ENCODE measurements at places on chromosomes 1 and 21. TPM values are rescaled to one million over a fixed set of nuclear protein-coding genes. Genes with fewer than 3 reads are reported as not detected.
A peak's percentile ranks its signal among the peaks of the same experiment; 100 is the strongest.

The CYP4A22 gene
- not detected for total RNA-seq

The PLPPR5 gene
- total RNA-seq: not detected

The MYBPH gene
- 0.17 TPM for total RNA-seq

The ILDR2 gene
- total RNA-seq: under 0.01 TPM

The ORC1 gene
- 0.26 TPM for total RNA-seq

The ATP1A4 gene
- total RNA-seq: 0.26 TPM

The FCGR2B gene
- not detected for total RNA-seq

The HTR1D gene
- not detected for total RNA-seq

The S100A9 gene
- total RNA-seq: not detected

DNA sequence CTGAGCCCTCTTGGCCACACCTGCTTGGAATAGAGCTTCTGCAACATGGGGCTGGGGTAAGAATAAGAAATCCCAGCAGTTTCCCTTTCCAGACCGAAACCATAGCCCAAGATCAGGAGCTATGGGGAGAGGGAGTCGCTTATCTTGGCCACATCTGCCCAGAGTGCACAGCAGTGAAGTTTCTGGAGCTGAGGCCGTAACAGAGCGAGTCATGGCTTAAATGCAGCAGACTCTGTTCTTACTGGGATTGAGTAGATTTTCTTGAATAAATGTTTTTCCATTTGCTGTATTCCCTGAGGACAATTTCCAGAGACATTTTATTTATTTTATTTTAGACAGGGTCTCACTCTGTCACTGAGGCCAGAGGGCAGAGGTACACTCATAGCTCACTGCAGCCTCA, 33.5 kb downstream of the CFAP57 start:
- DNase-seq: peak; percentile 54

GRCh38 chr1:111561328-111561727, 57.9 kb upstream of the ADORA3 start:
- DNase-seq: no peak

DNA sequence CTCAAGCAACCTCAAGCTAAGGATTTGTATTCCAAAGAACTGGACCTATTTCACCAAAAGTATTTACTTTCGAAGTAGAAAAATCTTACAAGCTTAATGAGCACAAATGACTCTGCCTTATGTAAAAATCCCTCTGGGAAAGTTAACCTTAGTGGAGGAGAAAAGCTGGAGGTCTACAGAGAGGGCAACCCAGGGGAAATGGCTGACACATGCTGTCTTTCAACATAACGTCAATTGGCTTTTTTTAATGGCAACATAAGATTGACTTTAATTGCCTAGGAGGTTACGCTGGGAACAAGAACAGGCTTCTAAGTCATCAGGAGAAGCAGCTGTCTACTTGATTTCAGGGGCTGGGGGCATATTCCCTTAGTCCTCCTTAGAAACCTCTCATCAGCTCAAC, 52.3 kb downstream of the UTP25 start:
- no peak for DNase-seq

- DNase-seq: peak; percentile 95
Observed at GRCh38 chr21:29501451-29501850, 202.7 kb downstream of the BACH1 start.

- DNase-seq: no peak
Observed at GRCh38 chr1:167033646-167034045, 44.6 kb downstream of the MAEL start.

GRCh38 chr1:243734308-243734695, 115.7 kb downstream of the AKT3 start:
- no peak for DNase-seq

- DNase-seq: no peak
Observed at GRCh38 chr21:37800057-37800455, 116.2 kb downstream of the KCNJ6 start.

DNA sequence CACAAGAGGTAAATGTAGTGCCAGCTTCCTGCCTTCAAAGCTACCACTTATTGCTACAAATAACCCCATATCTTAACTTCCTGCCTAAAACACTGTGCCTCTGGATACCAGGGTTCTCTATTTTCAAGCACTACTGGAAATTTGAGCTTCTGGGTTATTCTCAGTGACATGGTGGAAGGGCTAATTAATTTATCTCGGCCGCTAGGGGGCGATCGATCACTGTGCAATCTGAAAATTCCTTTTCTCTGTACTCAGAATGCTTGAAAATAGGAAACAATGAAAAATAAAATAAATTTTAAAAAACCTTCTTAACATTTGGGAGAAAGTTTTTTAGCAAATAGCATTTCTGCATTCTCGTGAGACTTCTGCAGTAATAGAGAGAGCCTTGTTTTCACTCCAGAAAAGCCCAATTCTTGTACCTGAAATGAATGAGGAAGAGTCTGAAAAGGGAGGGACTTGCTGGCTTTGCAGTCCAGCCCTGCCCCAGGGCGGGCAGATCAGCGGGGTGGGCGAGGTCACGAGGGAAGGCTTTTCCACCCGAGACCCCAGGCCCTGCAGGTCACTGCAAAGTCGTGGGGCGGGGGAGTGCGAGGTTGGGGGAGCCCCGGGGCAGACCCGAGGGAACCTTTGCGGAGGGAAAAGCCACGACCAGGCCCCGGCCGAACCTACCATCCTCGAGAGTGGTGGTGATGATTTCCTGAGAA, 276.7 kb downstream of the PCP4 start:
- DNase-seq: peak; percentile 37

DNA sequence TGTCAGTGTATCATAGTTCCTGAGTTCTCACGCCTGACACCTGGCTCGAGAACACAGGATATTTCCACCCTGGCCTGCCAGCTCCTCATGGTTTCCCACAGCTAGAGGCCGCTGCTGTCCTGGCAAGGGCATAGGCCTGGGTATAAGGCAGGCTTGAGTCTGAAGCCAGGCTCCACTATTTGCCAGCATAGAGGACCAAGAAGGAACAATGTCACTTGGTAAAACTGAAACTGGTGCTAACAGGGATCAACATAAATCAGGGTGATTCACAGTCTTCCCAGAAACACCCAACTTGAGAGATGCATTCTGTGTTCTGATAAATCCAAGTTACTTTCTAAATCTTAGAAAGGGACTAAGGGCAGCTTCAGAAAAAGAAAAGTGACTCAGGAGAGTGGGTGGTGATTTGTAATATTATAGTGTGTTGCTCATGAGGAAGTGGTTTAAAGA, 6.9 kb upstream of the S100A2 start:
- peak; percentile 88 for DNase-seq

GRCh38 chr1:158563853-158564252, 6.5 kb downstream of the OR6P1 start:
- DNase-seq: no peak

GRCh38 chr1:109704173-109704572, 7.9 kb upstream of the GSTM5 start:
- DNase-seq: no peak

DNA sequence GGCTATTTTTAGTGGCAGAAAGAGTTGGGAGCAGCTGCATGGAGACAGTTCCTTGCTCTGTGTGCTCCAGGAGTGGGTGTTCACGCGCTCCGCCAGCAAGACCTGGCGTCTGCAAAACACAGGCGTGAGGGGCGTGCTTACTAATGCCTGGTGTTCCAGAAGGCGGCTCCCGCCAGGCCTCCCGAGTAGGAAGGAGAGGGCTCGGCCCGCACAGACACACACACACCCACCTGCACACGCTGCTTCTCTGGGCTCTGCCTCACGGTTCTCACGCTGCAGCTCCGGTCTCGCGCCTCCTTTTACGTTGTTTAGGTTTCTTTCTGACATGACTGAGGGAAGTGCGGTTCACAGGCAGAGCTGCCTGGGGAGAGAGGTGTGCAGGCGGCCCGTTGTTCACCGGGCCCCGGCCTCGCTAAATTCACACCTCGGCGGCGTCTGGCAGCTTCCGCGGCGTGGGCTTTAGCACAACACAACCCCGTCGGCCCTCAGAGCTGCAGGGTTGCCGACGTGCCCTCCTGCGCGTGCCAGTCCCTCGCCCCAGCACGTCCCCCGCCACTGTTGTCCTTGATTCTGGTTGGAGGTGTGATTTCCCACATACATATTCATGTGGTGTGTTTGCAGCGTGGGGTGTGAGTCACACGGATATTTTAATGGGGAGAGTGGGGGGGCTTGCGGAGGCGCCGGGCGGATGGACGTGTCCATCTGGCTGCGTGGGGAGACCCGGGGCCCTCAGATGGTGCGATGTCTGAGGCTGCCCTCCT, 77.0 kb downstream of the SKI start:
- no peak for DNase-seq

- no peak for DNase-seq
Observed at GRCh38 chr21:43906585-43907370, 41.8 kb downstream of the AGPAT3 start.

DNA sequence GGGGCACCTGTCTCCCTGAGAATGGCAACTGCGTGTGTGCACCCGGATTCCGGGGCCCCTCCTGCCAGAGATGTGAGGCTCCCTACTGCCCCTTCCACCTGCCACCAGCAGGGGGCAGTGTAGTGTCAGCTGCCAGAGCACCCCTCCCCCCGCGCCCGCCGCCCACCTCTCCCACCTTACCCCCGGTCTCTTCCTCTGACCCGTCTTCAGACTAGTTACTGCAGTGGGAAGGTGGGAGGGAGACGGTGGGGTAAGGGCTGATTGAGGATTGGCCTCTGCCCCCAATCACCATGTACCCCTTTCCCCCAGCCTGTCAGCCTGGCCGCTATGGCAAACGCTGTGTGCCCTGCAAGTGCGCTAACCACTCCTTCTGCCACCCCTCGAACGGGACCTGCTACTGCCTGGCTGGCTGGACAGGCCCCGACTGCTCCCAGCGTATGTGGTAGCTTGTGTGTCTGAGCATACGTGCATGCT, 10.1 kb upstream of the LRRC71 start:
- DNase-seq: no peak

DNA sequence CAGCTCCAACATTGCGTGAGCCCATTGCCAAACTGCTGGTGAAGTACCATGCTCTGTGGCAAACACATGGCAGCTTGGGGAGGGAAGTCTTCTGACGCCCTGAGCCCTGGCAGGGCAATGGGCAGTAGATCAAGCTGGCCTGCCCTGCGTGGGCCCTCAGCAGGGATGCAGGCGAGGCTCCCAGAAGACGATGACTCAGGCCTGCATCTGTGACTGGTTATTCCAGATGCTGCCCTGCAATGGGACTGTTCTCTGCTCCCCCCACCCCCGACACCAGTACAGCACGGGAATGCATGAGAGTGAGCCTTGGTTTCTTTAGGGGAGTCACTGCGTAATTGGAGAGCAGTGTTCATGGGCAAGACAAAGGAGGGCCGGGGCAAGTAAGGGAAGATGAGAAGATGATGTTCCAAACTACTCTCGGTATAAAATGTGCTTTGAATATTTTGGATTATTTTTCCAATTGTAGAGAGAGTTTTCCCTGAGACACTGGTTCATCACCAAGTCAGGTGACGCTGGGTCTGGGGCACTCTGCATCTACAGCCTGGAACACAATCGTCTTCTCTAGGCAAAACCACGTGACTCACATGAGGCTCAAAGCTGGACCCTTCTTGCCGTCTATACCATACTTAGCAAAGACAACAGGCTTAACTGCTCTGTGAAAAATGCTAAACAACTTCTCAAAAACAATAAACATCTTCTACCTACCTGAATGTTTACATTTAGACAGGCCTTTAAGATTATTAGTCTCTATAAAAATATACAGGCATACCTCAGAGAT, 9.0 kb upstream of the C1orf198 start:
- DNase-seq: peak; percentile 62

- no peak for DNase-seq
Observed at GRCh38 chr1:205593967-205594366, 37.8 kb downstream of the ELK4 start.

GRCh38 chr1:64669098-64669675, 75.7 kb upstream of the RAVER2 start:
- DNase-seq: no peak

DNA sequence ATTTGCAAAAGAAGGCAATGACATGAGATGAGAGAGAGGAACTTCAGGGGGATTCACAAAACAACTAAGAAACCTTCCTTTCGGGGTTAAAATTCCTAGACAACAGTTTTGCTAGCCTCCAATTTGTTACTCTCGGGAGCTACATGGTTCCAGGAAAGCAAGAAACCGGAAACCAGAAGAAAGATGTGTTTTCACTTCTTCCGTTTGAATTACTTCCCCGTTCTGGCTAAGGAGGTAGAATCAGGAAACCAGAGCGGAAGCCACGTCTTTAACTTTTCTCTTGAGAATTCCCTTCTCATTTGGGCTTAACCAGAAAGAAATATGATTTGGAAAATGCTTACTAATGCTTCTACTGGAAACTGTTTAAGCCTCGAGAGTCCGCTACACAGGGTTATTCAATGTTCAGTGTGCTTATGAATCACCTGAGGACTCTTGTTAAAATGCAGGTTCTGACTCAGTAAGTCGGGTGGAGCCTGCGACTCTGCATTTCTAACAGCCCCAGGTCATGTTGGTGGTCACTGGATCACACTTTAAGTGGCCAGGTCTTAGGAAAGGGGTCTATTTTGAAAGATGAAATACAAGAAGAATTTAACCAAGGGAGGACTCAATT, 43.5 kb upstream of the MCOLN3 start:
- DNase-seq: no peak

DNA sequence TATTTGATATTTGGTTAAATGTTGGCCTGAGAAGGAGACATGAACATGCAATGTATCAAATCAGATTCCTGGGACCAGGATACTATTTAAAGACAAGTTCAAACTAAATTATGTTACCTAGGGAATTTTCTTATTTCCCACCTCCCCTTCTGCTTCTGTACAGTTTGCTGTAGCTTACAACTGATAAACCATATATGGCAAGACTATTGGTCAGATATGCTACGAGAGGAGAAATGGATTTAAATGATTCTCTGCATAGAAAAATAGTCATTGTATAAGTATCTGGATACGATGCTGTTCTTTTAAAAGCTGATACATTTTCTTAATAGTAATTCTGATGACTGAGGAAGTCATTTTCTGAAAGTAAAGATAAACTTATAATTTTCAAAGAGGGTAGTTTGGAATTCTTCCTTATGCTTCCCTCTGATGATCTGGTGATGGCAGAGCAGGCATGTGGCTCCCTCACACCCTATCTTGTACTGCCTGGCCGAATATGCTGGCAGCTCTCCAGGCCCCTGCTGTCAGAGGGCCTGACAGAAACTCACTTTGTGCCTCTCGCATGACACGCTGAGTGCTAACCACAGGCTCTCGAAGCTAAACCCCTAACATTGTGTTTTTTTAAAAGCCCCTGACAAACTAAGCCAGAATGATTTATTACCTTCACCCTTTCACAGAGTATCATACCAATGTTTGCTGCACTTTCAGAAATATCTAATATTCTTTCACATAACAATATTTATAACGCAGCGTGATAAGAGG, 19.4 kb downstream of the RRP15 start:
- peak; percentile 68 for DNase-seq

DNA sequence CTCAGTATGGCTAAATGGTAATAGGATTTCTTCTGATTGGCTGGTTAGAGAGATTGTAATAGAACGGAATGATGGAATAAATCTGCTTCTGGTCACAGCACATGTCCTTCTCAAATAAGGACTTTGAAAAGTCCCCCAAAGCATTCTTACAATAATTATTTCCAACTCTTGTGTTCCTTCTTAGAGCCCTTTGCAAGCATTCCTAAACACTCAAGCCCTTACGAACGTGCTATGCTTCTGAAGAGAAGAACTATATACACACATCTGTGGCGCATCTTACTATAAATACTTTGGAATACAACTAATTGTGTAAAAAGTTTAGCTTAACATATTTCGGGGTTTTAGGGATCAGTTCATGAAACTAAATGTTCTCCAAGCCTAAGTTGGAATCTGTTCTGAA, 25.6 kb downstream of the CLIC4 start:
- peak; percentile 67 for DNase-seq

All from fibroblast of lung (primary cell).